ENCODE measurements at places on chromosomes 7 and 10. TPM values are rescaled to one million over a fixed set of nuclear protein-coding genes. Genes with fewer than 3 reads are reported as not detected.

DNA sequence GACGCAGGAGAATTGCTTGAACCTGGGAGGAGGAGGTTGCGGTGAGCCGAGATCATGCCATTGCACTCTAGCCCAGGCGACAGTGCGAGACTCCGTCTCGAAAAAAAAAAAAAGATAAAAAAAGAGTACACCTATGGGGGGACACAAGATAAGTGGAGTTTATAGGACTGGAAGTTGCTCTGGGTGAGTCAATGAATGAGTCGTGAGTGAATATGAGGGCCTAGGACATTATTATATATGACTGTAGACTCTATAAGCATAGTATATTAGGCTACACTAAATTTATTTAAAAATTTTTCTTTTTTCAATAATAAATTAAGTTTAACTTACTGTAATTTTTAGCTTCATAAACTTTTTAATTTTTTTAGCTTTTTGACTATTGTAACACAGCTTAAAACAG lies 19.4 kb upstream of the SGCE start:
- no peak for DNase-seq

DNA sequence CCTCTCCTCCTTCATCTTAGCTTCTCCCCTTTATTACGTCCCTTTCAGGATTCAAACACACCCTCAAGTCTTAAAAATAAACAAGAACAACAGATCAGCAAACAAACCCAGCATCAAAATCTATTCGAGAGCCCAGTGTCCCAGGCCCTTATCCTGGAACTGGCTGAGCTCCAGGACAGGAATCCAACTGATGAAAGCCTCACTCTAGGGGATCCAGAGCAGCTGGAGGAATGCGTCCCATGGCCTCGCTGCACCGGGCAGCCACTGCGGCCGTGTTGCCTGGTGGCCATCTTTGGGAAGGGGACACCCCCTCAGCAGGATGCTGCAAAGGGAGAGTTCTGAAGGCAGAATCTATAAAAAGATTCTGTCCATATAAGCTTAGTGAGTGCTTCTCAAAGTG lies 156.5 kb upstream of the BMPER start:
- no peak for DNase-seq

- no peak for DNase-seq
Measured at GRCh38 chr10:5355594-5356301, 9.0 kb upstream of the UCN3 start.

GRCh38 chr10:86756511-86757112 lies at the start of gene BMPR1A:
BMPR1A (plus strand) TSS chr10:86756619; CDS start chr10:86876019, 119,400 bp downstream.
- DNase-seq = peak; percentile 83

EN2 gene
- total RNA-seq = 0.33 TPM

- DNase-seq = no peak
Measured at GRCh38 chr10:51527522-51528219, 171.7 kb downstream of the CSTF2T start.

PRKCQ gene
- total RNA-seq = 0.98 TPM

DNA sequence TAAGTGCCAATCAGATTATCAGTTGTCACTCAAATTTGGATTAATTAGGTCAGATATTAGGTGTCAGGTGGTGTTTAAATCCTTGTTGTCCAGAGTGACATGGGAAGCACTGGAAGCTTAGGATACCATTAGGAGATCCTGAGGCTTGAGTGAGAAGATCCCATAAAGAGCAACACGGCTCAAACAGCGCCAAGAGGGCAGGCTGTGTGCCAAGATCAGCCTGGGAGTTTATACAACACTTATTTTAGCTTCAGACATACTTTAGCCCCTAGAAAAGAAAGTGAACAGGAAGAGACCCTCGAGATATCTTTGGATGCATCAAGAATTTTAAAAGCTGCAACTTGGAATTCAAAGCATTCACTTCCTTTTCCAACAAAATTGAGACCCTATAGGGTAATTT lies 14.2 kb upstream of the ACTA2 start:
- no peak for DNase-seq

GRCh38 chr10:802506-802905 lies 113.0 kb upstream of the DIP2C start:
- DNase-seq = no peak

DNA sequence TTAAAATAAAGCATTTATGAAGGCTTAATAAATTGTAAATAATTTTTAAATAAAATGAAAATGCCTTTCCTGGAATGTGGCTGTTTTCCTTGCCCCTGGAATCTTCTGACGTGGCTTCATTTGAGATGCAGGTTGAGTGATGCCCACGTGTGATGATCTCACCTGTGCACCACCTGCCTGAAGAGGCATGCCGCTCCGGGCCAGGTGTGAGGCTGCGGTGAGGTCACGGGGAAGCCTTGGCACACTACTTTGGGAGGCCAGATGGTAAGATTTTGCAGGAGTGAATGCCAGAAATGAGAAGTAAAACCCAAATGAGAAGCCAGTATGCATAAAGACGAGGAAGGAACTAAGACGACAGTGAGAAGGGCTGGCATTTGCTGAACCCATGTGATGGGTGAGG lies 36.2 kb downstream of the GOT1 start:
- DNase-seq = peak; percentile 61

TEX36 gene
- not detected for total RNA-seq

GRCh38 chr7:70590126-70590854 lies 541.7 kb upstream of the GALNT17 start:
- no peak for DNase-seq

DNA sequence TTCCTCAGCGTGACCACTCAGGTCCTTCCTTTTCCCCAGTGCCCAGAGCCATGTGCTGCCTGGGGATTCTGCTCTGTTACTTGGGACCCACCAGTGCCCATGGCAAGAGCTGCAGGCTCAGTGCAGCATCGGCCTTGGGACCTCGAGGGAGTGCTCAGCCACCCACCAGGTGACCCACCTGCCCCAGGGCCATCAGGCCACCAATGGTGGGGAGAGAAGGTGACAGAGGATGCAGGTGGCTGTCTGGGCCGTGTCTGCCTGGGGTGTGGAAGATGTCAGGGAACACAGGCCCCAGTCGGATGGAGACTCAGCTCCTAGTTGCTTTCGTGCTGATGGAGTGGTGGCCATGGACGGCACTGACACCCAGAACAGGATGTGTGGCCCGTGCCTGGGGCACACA lies 104.7 kb upstream of the FAM20C start:
- DNase-seq = no peak

DNA sequence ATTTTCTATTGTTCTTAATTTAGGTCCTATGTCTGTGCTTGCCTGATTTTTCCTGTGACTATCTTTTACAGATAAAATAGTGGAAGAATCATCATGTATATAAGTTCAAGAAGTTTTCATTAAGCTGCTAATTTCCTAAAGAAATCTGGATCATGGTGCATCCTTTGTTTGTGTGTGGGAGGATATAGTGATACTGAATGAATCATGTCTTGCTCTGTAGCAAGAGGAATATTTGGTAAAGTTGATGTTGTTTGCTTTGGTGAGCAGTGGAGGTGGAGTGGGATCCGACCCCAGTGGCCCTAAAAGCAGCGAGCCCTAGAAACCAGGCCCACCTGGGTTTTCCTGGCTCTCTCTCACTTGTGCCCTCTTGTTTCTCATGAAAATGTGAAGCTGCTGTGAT lies 83.7 kb downstream of the CCNY start:
- DNase-seq = no peak

- no peak for DNase-seq
Measured at GRCh38 chr10:126433351-126433750, 45.1 kb upstream of the ADAM12 start.

GRCh38 chr10:50420196-50420595 lies 168.9 kb upstream of the ASAH2 start:
- no peak for DNase-seq

GDF2 gene
- not detected for total RNA-seq

GRCh38 chr10:53489335-53490182 lies 717.0 kb upstream of the MBL2 start:
- no peak for DNase-seq

DNA sequence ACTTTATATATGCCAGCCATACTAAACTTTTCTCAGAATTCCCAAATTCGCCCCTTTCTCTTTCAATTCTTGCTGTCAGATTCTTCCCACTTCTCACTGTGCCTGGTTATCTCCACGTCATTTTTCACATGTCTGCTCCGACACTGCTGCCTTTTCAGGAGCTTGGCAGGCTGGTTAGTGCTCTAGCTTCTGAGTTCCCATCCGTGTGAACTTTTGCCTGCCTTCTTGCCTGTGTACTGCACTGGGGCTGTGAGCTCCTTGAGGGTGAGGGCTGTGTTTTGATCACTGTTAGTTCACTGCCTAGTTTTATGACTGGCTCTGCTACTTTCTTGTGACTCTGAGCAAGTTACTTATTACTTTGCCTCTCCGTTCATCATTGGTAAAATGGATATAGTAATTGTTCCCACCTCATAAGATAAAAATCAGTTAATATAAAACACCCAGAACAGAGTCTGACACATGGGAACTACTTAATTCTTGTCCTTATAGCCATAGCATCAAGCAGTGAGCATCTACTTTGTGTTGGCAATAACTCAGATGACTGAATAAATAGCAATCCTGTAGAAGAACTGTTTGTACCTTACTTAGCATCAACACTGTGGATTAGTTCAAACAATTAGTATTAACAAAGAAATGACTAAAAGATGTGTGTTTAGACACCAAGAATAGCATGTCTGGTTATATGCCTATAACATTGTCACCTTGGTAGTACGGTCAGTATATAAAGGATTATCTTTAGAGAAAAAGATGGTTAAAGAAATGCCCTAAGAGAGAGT lies 5.5 kb downstream of the GSTO1 start:
- DNase-seq = no peak

DNA sequence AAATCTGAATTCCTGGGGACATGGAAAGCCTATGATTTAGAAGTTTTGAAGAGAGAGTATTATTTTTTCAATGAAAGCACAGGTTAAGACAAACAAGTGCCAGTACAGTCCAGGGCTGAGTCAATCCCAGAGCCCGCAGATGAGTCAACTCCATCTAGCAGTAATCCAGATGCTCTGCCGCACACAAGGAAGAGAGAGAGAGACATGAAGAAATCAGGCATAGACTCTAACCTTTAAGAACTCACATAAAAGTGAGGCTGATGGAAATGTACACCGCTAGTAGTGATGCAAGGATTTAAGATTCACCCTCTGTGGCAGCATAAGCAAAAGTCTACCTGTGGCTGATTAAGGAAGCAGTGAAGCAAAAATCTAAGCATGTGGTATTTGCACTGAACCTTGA lies 651.5 kb downstream of the TNS3 start:
- DNase-seq = no peak

- DNase-seq = no peak
Measured at GRCh38 chr7:57199252-57199651, 67.0 kb upstream of the ZNF479 start.

GFRA1 gene
- total RNA-seq = 88.2 TPM

ARHGAP21 gene
- 105 TPM for total RNA-seq

- no peak for DNase-seq
Measured at GRCh38 chr7:136050462-136050847, 73.3 kb upstream of the MTPN start.

DNA sequence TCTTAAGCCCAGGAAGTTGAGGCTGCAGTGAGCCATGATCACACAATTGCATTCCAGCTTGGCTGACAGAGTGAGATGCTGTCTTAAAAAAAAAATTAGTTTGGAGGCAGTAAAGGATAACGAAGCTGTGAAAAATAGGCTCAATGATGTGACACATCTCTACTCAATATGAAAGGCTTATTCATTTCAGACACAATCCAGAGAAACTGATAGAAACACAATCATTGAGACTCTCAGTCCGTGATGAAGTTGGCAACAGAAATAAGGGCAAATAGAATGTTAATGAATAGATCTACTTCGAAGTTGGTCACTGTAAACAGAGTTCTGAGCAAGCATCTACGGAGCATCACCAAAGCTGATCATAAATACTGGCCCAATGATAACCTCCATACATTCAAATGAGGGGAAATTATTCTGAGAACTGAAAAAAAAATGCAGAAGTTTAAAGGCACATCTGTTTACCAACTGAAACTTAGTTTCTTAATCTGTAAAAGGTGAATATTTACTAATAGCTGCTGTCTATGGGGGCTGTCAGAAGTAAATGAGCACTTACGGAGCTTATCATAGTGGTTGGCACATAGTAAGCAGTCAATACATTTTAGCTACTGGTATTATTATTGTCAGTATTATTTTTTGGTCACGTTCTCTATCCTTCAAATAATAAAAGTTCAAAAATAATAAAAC lies 70.4 kb downstream of the AKR1B1 start:
- no peak for DNase-seq

DNA sequence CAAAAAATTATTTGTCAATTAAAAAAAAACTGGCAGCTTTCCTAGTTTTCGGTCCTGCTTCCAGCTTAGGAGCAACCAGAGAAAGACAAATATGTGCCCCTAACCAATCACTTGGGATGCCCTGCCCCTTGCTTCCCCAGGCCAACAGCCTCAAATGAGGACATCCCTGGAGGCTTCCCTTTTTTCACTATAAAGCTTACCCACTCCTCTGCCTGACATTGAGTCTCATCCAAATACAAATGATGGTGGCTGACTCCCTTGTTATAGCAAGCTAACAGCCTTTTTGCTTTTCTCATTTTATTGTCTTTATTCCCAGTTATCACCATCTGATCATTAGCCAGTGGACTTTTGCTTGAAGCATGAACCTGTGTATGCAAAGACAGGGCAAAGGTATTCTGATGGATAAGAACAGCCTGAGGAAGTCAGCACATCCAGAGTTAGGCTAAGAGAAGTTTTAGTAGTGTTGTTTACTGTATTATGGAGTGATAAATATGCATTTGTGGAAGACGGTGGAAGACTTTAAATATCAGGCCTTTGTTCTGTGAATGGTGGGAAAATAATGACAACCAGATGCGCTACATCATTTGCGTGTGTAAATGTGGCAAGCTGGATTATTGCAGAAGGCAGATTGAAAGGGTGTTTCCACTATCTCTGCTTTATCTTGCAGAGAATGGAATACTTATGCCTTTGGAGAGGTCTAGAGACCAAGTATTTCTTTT lies 1.7 kb upstream of the CCM2 start:
- no peak for DNase-seq

ZNF804B gene
- not detected for total RNA-seq
